ENCODE measurements at places on chromosomes 6 and 20. TPM values are rescaled to one million over a fixed set of nuclear protein-coding genes. Genes with fewer than 3 reads are reported as not detected.

- H3K4me3 ChIP-seq: no peak overlapping the region
- DNase-seq: no peak
- H3K4me1 ChIP-seq: peaks cover 11% of the 10 kb centered on the region
- no peaks in the 10 kb centered on the region for H3K27me3 ChIP-seq
Observed at GRCh38 chr6:149227796-149228195, 89.7 kb upstream of the TAB2 start.

- no peak for DNase-seq
- H3K27me3 ChIP-seq: no peaks in the 10 kb centered on the region
- no peaks in the 10 kb centered on the region for H3K4me1 ChIP-seq
- H3K27ac ChIP-seq: no peak overlapping the region
- no peak overlapping the region for H3K4me3 ChIP-seq
Observed at GRCh38 chr6:23783901-23784300, 342.1 kb upstream of the NRSN1 start.

DNA sequence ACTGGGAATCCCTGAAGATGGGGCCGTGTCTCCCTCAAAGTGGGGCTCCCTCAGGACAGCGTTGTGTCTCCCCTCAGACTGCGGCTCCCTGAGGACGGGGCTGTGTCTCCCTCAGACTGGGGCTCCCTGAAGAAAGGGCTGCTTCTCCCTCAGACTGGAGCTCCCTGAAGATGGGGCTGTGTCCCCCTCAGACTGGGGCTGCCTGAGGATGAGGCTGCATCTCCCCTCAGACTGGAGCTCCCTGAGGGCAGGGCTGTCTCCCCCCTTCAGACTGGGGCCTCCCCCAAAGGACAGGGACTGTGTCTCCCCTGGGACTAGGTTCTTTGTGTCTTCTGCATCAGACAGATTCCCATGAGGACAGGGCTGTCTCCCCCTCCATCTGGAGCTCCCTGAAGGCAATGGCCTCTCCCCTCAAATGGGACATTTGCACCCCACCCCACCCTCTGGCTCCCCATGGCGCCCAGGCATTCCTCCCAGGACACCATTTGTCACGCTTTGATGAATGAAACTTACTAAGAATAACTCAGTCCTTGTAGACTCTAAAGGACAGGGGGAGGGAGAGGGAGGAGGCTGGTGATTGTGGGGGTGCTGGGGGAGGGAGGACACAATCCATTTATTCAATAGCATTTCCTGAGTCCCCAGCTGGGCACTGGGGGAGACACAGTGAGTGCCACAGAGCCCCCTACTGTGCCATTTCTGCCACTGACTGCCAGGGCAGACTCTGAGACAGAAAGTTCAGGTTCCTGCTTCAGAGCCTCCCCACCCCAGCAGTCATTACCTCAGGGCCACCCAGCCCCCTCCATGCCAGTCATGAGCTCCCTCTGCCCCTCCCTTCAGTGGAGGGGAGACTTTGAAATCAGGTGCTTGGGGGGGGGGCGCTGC is 122.4 kb downstream of the MRPL14 start:
- H3K27ac ChIP-seq: peak overlapping the region; percentile 91
- no peak for DNase-seq
- no peaks in the 10 kb centered on the region for H3K36me3 ChIP-seq
- no peak overlapping the region for H3K4me3 ChIP-seq
- no peaks in the 10 kb centered on the region for H3K27me3 ChIP-seq

DNA sequence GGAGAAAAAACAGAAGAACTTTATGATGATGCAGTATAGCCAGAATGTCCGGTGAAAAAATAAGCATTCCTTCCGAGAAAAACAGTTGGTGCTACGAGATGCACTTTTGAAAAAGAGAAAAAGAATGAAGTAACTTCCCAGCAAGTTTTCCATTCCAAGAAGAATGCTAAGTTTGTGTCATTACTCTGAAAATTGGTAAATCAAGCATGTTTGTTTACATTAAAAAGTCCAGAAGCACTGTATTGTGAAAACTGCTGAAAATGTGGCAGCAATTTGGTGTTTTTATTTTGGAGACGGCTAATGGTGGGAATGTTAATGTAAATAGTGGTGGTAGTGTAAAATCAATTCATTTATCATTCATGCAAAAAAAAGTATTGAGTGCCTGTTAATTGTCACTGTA is 46.3 kb downstream of the MKKS start:
- no peak for DNase-seq
- H3K4me1 ChIP-seq: no peaks in the 10 kb centered on the region
- H3K27ac ChIP-seq: no peak overlapping the region
- H3K4me3 ChIP-seq: no peak overlapping the region

GRCh38 chr6:85068221-85068620 is 303.8 kb upstream of the TBX18 start:
- DNase-seq: no peak
- no peaks in the 10 kb centered on the region for H3K27me3 ChIP-seq
- H3K36me3 ChIP-seq: no peaks in the 10 kb centered on the region
- H3K27ac ChIP-seq: no peak overlapping the region
- no peak overlapping the region for H3K4me3 ChIP-seq

GRCh38 chr6:45933855-45934254 is 81.8 kb downstream of the CLIC5 start:
- no peak overlapping the region for H3K27ac ChIP-seq
- no peaks in the 10 kb centered on the region for H3K4me1 ChIP-seq
- H3K27me3 ChIP-seq: no peaks in the 10 kb centered on the region

DNA sequence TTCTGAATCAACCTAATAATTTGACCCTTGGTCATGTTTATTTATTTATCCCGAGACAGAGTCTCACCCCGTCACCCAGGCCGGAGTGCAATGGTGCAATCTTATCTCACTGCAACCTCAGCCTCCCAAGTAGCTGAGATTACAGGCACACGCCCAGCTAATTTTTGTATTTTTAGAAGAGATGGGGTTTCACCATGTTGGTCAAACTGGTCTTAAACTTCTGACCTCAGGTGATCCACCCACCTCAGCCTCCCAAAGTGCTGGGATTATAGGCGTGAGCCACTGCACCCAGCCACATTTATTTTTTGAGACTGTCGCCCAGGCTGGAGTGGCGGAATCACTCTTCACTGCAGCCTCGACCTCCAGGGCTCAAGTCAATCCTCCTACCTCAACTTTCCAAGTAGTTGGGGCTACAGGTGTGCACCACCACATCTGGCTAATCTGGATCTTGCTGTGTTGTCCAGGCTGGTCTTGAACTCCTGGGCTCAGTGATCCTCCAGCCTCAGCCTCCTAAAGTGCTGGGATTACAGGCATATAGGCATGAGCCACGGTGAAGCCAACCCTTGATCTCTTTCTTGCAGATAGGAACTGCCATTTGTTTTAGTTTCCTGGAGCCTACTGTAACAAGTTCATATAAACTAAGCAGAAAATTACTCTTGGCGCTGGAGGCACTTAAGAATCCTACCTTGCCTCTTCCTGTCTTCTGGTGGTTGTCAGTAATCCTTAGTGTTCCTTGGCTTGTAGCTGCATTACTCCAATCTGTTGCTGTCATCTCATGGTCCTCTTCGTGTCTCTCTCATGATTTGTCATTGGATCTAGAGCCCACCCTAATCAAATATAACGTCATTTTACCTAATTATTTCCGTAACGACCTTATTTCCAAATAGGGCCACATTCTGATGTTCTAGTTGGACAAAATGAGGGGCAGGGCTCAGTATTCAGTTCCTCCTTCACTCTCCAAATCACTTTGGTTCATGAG is 2.3 kb downstream of the RPS18 start:
- no peak for DNase-seq
- no peaks in the 10 kb centered on the region for H3K4me1 ChIP-seq
- H3K27me3 ChIP-seq: no peaks in the 10 kb centered on the region
- no peak overlapping the region for H3K4me3 ChIP-seq

- H3K27me3 ChIP-seq: no peaks in the 10 kb centered on the region
- no peaks in the 10 kb centered on the region for H3K36me3 ChIP-seq
- peak overlapping the region; percentile 99 for H3K27ac ChIP-seq
Observed at GRCh38 chr6:110876806-110877564, 2.4 kb downstream of the AMD1 start.

DNA sequence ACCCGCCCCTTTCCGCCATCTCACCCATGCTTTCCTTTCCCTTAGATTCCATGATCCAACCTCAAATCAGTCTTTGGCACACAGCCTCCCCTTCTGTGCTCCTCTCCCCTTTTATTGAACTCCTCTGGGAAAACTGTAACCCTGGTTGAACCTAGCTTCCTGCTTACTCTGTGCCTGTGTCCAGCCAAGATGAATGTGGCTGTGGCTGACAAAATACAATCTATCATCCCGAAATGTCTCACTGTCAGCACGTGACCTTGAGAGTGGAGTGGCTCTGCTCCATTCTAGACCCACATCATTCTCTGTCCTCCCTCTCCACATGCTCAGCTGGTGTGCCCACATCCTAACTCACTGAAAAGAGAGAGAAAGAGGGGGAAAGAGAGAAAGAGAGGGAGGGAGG is 11.0 kb downstream of the NCR2 start:
- DNase-seq: no peak
- no peaks in the 10 kb centered on the region for H3K27me3 ChIP-seq
- H3K4me3 ChIP-seq: no peak overlapping the region
- no peaks in the 10 kb centered on the region for H3K36me3 ChIP-seq
- no peak overlapping the region for H3K27ac ChIP-seq
- no peaks in the 10 kb centered on the region for H3K4me1 ChIP-seq

GRCh38 chr20:64055893-64056638 is 6.6 kb upstream of the SOX18 start:
- DNase-seq: no peak
- H3K36me3 ChIP-seq: no peaks in the 10 kb centered on the region
- H3K4me3 ChIP-seq: peak overlapping the region; percentile 8
- H3K4me1 ChIP-seq: peaks cover 42% of the 10 kb centered on the region
- no peaks in the 10 kb centered on the region for H3K27me3 ChIP-seq
- H3K27ac ChIP-seq: peak overlapping the region; percentile 73

- H3K4me3 ChIP-seq: no peak overlapping the region
- no peak for DNase-seq
- H3K36me3 ChIP-seq: no peaks in the 10 kb centered on the region
- H3K27me3 ChIP-seq: no peaks in the 10 kb centered on the region
Observed at GRCh38 chr6:12359036-12359435, 68.9 kb downstream of the EDN1 start.

- no peaks in the 10 kb centered on the region for H3K27me3 ChIP-seq
- H3K36me3 ChIP-seq: no peaks in the 10 kb centered on the region
- H3K4me3 ChIP-seq: peak overlapping the region; percentile 88
- peak overlapping the region; percentile 89 for H3K27ac ChIP-seq
Observed at GRCh38 chr6:2998998-2999617, 586 bp upstream of the NQO2 start.

GRCh38 chr6:137724495-137725211 is 142.4 kb upstream of the TNFAIP3 start:
- H3K4me3 ChIP-seq: no peak overlapping the region
- H3K36me3 ChIP-seq: no peaks in the 10 kb centered on the region
- H3K27me3 ChIP-seq: no peaks in the 10 kb centered on the region
- DNase-seq: peak; percentile 74
- H3K4me1 ChIP-seq: peaks cover 11% of the 10 kb centered on the region

DNA sequence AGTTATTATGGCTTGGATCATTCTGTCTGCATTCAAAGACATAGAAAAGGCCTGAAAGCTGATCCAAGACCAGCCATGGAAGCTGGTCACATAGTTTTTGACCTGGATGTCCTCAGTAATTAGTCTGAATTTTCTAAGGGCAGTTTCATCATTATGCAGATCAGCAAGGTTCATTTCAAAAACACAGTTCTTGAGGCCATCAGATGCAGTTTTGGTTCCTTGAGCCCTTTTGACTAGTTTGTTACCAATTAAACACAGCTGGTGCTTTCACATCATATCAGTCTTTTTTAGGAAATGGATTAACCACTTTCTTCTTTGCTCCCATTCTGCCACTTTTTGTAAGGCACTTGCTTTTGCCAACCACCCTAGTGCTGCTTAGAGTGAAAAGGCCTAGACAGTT is 129.4 kb downstream of the NCOA3 start:
- no peak overlapping the region for H3K27ac ChIP-seq
- DNase-seq: no peak
- no peak overlapping the region for H3K4me3 ChIP-seq
- no peaks in the 10 kb centered on the region for H3K4me1 ChIP-seq
- H3K27me3 ChIP-seq: no peaks in the 10 kb centered on the region

DNA sequence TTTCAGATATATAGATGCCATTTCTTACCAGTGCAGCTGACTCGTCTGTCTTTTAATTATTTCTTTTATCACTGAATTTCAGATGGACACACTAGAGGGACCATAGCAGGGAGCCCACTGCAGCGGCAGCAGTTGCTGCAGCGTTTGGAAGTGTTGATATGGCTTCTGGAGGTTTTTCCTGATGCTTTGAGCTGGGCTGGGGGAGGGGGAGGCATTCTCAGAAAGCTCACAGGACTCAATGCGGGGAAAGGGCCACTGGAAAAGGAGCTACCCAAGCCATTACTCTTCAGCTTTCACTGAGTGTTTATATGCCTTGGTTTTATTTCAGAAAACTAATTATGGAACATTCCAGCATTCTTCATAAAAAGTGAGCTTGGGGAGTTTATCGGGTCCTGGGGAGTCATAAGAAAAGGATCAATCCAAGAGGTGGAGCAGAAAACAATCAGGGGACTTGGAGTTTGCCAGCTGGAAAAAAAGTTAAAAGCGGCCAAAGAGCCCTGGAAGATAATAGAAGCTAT is 740.4 kb upstream of the FLRT3 start:
- DNase-seq: no peak
- H3K4me1 ChIP-seq: no peaks in the 10 kb centered on the region
- no peak overlapping the region for H3K27ac ChIP-seq
- no peak overlapping the region for H3K4me3 ChIP-seq

GRCh38 chr6:45736134-45736533 is 279.5 kb downstream of the CLIC5 start:
- H3K36me3 ChIP-seq: no peaks in the 10 kb centered on the region
- DNase-seq: no peak
- no peak overlapping the region for H3K4me3 ChIP-seq

- H3K36me3 ChIP-seq: peaks cover 10% of the 10 kb centered on the region
- no peaks in the 10 kb centered on the region for H3K4me1 ChIP-seq
- DNase-seq: no peak
- no peaks in the 10 kb centered on the region for H3K27me3 ChIP-seq
Observed at GRCh38 chr20:8744228-8744844, 324.6 kb upstream of the PLCB4 start.

The EBF4 gene
- 2.5 TPM for total RNA-seq

The SIRPD gene
- not detected for total RNA-seq

The GINS1 gene
- total RNA-seq: 0.35 TPM

The LAMA2 gene
- 150 TPM for total RNA-seq

The EYA4 gene
- total RNA-seq: 16.2 TPM

The UNC5CL gene
- total RNA-seq: 0.96 TPM
